T-helper 9 cell (primary cell): ENCODE measurements at places on chromosomes 7 and 10.

DNA sequence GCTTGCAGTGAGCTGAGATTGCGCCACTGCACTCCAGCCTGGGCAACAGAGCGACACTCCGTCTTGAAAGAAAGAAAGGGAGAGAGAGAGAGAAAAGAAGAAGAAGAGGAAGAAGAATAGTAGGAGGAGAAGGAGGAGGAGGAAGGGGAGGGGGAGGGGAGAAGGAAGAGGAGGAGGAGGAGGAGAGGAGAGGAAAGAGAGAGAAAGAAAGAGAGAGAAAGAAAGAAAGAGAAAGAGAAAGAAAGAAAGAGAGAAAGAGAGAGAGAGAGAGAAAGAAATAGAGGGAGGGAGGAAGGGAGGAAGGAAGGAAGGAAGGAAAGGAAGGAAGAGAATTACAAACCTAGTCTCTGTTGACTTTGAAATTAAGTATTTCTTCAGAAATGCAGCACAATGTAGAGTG is 7.8 kb upstream of the SRPK2 start:
- no peak for DNase-seq

- no peak for DNase-seq
Measured at GRCh38 chr7:123230603-123231002, 30.8 kb upstream of the SLC13A1 start.

- DNase-seq, result no peak
Measured at GRCh38 chr7:108079648-108080591, 50.2 kb downstream of the LAMB4 start.

- no peak for DNase-seq
Measured at GRCh38 chr10:76309741-76310587, 878.5 kb downstream of the LRMDA start.

DNA sequence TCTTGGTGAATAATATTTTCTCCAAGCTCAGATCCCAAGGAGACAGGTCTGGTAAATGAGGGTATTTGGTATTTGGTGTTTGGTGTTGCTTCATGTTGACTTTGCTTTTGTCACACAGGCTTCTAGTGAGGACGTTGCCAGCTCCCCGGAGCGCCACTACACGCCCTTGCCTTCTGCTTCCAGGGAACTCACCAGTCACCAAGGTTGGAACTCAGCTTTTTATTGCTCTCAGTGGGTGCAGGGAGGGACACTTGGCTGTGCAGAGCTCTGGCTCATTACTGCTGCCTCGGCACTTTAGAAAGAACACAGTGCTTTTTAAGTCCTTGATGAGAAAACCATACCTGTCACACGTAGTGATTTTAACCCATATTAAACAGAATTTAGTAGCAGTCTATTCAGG is 892.9 kb downstream of the LRMDA start:
- DNase-seq, result no peak

DNA sequence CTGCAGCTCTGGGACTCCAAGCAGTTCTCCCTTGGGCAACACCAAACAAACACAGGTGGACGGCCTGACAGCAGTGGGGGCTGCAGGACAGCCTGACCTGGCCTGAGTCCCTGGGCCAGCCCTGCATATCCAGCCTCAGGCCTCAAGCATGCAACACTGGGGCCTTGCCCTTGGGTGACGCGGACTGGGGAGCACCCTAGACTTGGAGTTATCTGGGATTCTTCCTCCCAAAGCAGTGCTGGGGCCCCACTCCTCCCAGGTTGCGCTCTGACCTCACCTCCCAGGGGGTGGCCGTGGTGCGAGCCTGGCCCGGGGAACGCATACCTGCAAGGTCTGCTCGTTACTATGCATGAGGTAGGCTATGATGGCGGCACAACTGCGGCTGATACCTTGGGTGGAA is 6.2 kb upstream of the TMEM120A start:
- DNase-seq, result no peak

GRCh38 chr7:81410471-81411117 is 359.3 kb downstream of the HGF start:
- DNase-seq, result no peak

- DNase-seq, result no peak
Measured at GRCh38 chr10:44413416-44413815, 28.5 kb upstream of the CXCL12 start.

DNA sequence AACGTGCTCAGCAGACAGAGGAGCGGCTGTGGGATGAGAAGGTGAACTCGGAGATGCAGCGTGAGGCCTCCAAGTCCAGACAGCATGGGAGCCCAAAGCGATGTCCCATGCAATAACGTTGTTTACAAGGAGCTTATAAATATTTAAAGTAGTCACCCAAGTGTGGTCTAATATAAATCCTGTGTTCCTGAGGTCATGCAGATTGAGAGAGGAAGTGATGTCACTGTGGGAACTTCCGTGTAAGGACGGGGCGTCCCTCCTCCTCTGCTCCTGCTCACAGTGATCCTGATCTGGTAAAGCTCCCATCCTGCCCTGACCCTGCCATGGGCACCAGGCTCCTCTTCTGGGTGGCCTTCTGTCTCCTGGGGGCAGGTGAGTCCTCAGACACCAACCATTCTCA is 94.7 kb upstream of the PRSS58 start:
- no peak for DNase-seq

DNA sequence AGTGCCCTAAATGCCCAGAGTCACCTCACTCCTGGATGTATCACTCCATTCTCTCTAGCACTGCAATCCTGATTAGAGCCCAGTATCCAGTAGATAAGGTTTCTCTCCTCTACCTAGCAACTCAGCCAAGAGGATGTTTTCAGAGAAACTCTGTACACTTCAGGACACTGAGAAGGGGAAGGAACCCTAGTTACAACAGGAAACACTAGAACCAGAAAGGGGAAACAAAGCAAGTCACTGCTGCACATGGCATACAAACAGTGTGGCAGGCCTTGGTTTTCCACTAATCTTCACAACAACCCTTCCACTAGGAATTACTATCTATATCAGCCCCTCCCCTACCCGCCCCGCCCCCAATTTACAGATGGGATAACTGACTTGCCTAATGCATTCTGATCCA is 1.6 kb downstream of the FAM204A start:
- DNase-seq, result no peak

GRCh38 chr7:120526902-120527509 is 254.0 kb downstream of the KCND2 start:
- no peak for DNase-seq

- no peak for DNase-seq
Measured at GRCh38 chr10:89090756-89091445, 100.3 kb downstream of the FAS start.

DNA sequence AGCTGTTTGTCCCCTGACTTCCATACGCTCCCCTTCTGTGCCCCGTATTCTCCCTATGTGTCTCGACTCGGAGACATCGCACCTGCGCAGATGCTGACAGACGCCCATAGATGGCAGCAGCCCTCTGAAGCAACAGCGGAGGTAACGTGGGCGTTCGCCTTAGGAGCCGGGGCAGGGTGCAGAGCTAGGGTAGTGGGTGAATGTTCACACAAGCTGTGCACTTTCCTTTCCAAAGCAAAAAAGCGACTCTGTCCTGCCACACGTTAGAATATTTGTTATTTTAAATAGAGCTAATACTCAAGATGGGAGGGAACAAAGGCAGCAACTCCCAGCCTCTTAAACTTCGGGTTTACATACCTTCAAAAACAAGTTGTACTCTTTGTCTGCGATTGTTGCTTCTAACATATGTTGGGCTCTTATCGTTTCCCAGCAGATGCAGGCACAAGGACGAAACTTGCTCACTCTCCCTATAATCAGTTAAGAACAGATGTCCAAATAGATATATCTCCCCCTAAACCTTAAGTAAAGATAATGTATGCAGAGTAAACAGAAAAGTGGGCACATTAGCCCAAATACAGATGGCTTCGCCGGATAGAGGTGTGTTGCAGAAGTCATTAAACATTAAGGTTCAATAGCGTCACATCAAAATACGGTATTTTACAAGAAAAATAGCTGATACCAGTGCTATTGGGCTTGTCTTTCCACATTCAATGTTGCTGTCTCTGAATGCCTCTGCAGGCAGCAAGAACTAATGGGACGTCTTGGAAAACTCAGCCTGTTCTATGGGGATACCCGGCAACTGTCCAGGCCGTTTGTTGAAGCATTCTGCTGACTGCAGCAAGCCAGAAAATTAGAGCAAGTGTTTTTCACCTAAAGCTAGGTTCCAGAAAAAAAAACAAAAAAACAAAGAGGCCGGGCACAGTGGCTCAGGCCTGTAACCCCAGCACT is 340.3 kb upstream of the PRKCQ start:
- DNase-seq, result peak; percentile 58

GRCh38 chr7:153002115-153002514 is 242.6 kb downstream of the ACTR3B start:
- DNase-seq, result no peak

DNA sequence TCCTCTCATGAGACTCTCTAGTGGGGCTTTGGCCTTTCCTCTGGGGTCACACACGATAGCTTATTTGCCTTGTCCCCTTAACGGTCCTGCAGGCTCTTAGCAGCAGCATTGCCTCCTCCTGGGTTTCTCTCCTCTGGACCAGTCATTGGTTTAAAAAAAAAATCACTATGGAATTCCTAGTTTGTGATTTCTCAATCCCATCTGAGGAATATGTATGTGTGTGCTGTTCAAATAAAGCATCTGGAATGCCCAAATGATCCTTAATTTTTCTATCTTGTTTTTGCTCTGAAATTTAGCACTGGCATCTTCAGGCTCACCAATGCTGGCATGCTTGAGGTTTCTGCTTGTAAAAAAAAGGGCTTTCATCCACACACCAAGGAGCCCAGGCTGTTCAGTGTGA is 30.5 kb downstream of the ACTA2 start:
- no peak for DNase-seq

GRCh38 chr10:112750427-112751167 is 199.4 kb upstream of the TCF7L2 start:
- no peak for DNase-seq

DNA sequence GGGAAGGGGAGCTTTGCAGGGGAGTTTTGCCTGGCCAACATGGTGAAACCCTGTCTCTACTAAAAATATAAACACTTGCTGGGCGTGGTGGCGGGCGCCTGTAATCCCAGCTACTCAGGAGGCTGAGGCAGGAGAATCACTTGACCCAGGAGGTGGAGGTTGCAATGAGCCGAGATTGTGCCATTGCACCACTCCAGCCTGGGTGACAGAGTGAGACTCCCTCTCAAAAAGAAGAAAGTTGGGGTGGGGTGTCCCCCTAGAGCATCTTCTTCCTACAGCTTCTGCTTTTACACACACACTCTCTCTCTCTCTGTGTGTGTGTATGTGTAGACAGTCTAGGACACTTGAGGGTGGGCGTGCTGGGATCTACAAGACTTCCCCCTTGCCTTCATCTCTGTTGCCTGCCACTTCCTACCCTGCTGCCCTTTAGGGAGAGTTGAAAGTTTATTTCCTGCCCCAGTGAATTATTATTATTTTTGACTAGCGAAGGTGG is 21.7 kb downstream of the PLAU start:
- DNase-seq, result no peak

- DNase-seq, result no peak
Measured at GRCh38 chr7:145916776-145917175, 199.8 kb upstream of the CNTNAP2 start.

- DNase-seq, result no peak
Measured at GRCh38 chr10:3797750-3798149, 12.7 kb upstream of the KLF6 start.

GRCh38 chr7:19752020-19752419 is 21.4 kb downstream of the TMEM196 start:
- no peak for DNase-seq

GRCh38 chr10:121493521-121493920 is 104.7 kb downstream of the FGFR2 start:
- DNase-seq, result no peak

- no peak for DNase-seq
Measured at GRCh38 chr7:64875258-64875657, 27.8 kb upstream of the ZNF273 start.

GRCh38 chr10:45253183-45253914 is 62.1 kb downstream of the OR13A1 start:
- DNase-seq, result no peak

- DNase-seq, result no peak
Measured at GRCh38 chr7:136594739-136595144, 273.7 kb upstream of the CHRM2 start.

GRCh38 chr10:71250842-71251241 is 38.5 kb downstream of the UNC5B start:
- no peak for DNase-seq

DNA sequence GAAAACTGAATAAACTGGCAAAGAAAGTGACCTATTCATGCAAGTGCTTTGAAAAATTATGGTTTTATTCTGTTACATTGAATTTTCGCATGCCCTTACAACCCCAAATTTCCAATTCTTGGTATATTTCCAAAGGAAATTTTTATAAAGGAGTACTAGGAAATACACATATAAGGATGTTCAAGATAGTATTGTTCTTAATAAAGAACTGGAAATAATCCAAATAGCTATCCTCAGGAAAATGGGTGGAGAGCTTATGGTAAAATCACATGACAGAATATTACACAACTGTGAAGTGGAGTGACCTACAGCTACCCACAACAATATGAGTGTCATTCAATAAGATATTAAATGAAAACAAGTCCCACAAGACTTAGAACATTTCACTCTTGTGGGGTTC is 138.9 kb upstream of the BMPER start:
- DNase-seq, result no peak

- DNase-seq, result no peak
Measured at GRCh38 chr10:70990681-70991080, 102.3 kb upstream of the PCBD1 start.

DNA sequence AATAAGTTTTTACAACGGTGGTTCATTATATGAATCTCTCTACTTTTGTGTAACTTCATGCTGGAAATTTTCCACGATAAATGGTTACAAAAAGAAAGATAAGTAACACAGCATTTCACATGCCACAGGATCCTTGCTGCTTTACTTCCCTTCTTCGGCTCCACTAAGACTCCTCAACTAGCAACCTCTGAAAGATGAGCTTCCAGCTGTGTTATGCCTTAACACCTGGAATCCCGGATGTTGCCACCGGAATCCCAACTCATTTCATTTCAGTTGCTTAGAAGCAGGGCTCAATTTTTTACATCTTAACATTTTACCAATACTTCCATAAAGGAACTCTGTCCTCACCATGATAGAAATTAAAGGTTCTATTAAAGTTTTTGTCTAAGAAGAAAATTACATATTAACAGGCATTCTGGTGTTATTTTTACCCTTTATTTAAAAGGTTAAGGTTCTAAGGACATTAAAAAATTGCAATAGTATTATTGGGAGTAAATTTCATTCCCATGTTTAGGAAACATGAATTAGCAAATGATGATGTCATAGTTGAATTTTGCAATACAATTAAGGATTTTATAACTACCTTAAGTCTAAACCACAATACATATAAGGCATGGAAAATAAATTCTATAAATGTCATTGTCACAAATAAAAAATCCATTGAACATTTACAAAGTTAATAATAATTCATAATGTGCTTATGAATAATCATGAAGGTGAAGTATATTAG is 57.1 kb upstream of the IL6 start:
- DNase-seq, result no peak

DNA sequence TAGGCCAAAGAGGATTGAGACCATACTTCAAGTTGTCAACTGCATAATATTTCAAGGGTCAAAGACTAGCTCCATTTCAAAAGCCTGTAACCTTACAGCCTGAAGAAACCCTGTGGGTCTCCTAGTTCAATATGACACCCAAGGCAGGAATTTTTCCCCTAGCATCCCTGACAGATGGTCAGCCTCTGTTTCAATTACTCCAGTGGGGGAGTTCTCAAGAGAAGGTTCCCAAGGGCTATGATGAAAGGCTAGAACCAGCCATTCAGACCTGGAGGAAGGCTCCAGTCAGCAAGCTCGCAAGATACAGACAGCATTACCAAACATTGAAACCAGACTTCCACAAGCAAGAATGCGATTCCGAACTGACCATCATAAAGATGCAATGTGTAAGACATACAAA is 1.6 kb downstream of the HTR7 start:
- no peak for DNase-seq

GRCh38 chr7:149875396-149875795 is 1.6 kb downstream of the ATP6V0E2 start:
- no peak for DNase-seq
